ENCODE measurements at places on chromosomes 3 and 15. TPM values are rescaled to one million over a fixed set of nuclear protein-coding genes. Genes with fewer than 3 reads are reported as not detected.

DNA sequence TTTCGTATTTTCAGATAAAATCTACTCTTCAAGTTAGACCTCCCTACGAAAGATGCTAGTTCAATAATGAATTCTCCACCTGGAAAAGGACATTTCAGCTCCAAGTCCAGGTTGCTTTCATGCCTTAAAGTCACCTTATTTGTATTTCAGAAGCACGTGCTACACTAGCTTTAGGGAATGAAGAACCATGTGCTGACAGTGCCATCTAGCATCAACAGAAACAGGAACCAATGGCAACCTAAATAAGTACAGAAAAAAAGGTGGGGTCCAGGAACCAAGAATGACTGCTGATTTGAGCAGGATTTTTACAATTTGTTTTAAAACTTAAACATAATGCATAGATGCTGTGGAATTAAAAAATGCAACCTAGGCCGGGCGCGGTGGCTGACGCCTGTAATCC, 77.6 kb upstream of the SNRPN start:
- no peak for DNase-seq

DNA sequence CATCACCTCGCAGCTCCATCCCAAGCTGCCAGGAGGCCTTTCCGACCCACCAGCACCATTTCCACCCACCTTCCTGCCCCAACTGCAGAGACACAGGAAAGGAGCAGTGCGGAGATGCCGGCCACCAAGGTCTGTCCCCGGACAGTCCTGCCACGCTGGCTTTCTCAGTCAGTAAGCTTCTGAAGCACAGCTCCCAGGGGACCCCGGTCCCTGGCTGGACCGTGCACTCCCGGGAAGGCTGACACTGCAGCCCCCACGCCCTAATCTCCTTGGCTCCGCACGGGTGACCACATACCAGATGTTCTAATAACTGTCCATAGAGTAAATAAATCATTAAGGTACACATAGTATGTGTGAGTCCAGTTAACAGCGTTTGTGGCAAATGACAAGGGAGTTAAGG, 73.5 kb downstream of the VGLL4 start:
- no peak for DNase-seq

- no peak for DNase-seq
These were observed 332.6 kb downstream of the LSAMP start for GRCh38 chr3:116112696-116113095.

GRCh38 chr15:100596792-100597191, 5.2 kb downstream of the LINS1 start:
- DNase-seq: no peak

DNA sequence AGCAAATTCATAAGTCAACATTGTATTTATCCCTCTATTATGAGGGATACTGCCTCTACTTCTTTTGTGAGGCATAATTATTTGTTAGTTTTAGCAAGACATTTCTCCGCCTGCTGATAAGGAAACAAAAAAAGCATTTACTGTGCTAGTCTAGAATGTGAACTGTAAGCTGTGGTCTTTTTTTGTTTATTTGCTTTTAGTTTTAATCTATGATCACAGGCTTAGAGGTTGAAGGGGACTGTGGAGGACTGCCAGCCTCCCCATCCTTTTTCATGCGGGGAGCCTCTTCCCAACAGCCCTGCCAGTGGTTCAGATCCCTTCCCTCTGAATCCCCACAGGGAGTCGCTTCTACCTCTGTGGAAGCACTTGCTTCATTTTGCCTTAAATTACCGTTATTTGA, 331.0 kb upstream of the ROPN1 start:
- DNase-seq: no peak

DNA sequence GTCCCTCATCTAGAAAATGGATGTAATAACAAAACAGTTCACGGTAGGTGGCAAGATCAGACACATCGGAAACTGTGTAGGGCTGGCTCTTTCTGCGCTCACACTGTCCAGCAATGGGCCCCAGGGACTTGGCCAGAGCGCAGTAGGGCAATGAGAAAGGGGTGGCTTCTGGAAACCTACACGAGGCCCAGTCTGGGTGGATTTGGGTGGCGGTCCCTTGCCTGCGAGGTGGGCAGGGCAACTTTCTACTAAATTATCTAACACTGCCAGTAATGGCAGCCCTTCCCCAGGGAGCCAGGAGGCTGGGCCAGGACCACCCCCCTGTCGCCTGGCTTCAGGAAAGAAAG, 2.1 kb upstream of the TNK2 start:
- no peak for DNase-seq

GRCh38 chr3:115666920-115667737, 43.8 kb downstream of the GAP43 start:
- no peak for DNase-seq

- no peak for DNase-seq
These were observed 4.6 kb downstream of the TMEM108 start for GRCh38 chr3:133042778-133043177.

DNA sequence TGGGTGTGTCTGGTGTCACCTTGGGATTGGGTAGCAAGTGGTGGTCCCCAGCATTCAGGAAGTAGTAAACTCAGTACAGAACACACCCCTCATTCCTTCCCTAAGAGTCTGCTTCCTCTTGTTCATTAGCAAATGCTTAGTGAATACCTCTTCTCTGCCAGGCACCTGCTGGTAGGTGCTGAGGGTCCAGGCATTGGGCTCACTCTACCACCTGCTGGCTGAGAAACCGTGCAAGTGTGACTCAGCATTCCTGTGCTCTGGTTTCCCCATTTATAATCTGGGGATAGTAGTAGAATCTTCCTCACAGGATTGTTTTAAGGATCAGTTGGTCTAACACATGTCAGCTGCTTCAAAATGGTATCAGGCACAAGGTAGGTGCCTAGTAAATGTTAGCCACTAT, 4.8 kb downstream of the SHF start:
- no peak for DNase-seq

DNA sequence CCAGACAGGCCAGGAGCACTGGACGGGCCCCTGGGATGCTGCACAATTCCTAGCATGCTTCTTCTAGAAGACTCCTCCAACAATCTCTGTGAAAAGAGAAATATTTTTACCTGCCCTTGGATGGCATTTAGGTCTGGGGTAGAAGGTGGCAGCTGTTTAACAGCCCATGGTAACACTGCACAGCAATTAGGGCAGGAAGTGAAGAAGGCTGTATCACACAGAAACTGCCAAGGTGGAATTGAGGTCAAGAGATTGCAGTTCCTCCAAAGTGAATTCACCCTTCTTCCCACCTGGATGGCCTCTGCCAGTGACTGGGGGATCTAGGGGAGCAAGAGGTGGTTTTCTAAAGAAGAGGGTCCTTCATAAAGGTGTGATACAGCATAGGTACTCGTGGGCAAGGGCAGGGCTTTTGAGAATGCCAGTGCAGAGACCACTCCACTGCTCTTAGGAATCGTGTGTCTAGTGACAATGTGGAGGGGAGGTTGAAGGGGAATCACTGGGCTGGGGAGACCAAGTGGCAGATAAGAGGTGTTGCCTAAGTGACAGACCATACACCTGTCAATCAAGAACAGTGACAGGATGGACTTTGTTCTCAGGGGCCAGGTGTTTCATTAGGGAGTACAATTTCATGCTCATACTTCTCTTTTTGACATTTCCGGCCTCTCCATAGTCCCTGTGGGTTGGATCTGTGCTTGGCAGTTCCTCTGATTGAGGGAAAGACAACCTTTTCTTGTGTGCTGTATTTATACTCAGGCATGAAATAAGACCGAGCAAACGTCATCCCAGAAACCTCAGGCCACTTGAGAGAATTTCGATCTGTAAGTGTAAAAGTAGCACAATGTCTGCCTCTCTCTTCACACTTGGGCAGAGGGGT, 83.5 kb upstream of the BCL6 start:
- no peak for DNase-seq

GRCh38 chr3:140391061-140391460, 286.8 kb upstream of the TRIM42 start:
- no peak for DNase-seq

- no peak for DNase-seq
These were observed 96.1 kb upstream of the CHD2 start for GRCh38 chr15:92803852-92804609.

DNA sequence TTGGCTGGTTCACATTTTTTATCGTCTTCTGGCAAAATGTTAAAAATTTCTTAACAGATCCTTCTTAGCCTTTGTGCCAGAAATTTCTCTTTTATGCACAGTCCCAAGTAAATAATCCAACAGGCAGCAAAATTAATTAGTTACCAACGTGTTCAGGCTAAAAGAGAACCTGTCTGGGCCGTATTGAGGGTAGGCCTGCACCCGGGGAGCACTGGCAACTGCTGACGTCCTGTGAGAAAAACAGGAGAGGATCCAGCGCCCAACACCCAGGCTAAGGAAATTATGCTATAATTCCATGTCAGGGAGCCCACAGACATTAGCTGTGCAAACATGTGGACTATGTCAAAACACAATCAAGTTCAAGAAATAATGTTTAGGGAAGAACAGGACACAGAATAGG, 30.7 kb upstream of the CSTA start:
- DNase-seq: no peak

DNA sequence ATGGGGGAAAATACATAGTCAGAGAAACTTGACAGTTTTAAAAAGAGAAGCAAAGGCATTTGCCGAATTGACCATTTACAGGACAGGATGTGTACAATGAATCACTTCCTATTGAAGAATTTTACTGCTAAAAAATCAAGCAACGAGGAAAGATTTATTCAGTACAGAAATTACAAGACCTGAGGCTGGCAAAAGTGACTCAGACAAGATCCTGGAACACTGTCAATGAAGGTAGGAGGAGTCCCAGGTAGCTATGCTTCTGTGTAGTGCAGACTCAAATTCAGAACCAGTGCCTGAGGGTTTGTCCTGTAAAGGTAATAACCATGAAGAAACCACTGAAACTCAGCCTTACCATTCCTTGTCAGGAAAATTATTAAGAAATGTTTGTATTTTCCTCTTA, 120.9 kb downstream of the ZMAT3 start:
- DNase-seq: peak; percentile 37

DNA sequence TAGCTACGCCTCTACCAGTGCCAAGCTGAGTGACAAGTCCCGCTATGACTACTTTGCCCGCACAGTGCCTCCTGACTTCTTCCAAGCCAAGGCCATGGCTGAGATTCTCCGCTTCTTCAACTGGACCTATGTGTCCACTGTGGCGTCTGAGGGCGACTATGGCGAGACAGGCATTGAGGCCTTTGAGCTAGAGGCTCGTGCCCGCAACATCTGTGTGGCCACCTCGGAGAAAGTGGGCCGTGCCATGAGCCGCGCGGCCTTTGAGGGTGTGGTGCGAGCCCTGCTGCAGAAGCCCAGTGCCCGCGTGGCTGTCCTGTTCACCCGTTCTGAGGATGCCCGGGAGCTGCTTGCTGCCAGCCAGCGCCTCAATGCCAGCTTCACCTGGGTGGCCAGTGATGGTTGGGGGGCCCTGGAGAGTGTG, 5.7 kb downstream of the GRM2 start:
- DNase-seq: no peak

DNA sequence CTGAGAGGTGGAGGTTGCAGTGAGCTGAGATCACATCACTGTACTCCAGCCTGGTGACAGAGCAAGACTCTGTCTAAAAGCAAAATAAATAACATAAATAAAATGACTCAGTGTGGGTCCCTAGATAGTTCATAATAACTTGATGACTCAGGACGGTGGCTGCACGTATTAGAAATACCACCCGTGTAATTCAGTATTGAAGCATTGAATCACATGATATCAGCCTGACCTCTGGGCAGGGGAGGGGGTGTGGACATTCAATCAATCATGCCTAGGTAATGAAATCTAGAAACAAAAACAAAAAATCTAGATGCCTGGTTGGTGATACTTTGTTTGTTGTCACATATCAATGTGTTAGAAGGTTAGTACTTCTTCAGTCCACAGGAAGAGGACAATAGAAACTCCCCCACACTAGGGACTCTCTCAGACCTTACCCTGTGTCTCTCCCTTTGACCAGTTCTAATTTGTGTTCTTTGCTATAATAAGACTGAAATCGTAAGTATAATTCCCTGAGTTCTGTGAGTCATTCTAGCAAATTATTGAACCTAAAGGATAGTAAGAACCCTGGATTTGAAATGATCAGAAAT, 177.3 kb downstream of the GAP43 start:
- DNase-seq: no peak

DNA sequence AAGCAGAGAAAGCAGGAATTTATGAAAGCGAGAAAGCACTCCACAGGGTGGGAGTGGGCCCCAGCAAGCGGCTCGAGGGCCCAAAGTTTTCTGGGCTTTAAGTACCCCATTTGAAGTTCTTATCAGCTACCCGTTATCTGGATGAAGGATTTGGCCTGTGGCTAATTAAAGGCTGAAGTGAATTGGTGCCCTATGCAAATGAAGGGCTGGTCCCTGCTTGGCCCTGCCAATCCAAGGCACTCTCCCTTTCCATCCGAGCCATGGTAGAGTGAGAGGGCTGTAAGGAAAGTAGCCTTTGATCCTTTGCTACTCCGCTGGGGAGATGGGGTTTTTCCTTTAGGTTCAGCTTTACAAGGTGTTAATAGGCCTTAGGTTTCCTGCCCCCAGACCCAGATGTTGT, 469.3 kb upstream of the CFAP20DC start:
- DNase-seq: no peak

KLHL40 gene
- not detected for total RNA-seq

SPINK8 gene
- not detected for total RNA-seq

PARP16 gene
- 9.0 TPM for total RNA-seq

TIMP4 gene
- not detected for total RNA-seq

GPR176 gene
- 24.0 TPM for total RNA-seq

KBTBD13 gene
- not detected for total RNA-seq

PLA1A gene
- 7.8 TPM for total RNA-seq

STARD5 gene
- 1.4 TPM for total RNA-seq

DNAH12 gene
- 0.12 TPM for total RNA-seq

SOX14 gene
- not detected for total RNA-seq

PLSCR5 gene
- not detected for total RNA-seq

EPHB3 gene
- 0.19 TPM for total RNA-seq

TBCCD1 gene
- total RNA-seq: 12.4 TPM

GADL1 gene
- 0.58 TPM for total RNA-seq
